ENCODE measurements at places on chromosomes 6 and 20. TPM values are rescaled to one million over a fixed set of nuclear protein-coding genes. Genes with fewer than 3 reads are reported as not detected.

- DNase-seq: peak; percentile 97
These were observed 145.1 kb downstream of the PREX1 start for GRCh38 chr20:48682529-48683363.

The PAK5 gene
- polyA plus RNA-seq: 0.22 TPM

DNA sequence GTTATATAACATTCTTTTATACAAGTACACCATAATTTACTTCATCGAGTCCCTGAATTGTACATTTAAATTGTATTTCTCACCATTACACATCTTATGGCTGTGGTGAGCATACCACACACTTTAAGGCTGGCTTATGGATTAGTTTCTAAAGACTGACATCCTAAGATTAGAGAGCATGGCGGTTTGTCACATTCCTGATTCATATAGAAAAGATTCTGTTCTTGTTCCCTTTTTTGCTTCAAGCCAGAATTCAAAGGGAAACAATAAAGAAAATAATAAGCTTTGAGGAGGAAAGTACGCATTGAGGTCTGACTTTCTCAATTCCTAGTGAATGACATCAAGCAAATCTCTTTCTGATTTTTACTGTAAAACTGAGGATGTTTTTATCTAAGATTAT, 2.5 kb downstream of the BTN1A1 start:
- no peak for DNase-seq

The BPIFB1 gene
- not detected for polyA plus RNA-seq
